CD4-positive, alpha-beta T cell treated with Interleukin-4 for 1 hour (primary cell): ENCODE measurements at places on chromosomes 11 and 22.

DNA sequence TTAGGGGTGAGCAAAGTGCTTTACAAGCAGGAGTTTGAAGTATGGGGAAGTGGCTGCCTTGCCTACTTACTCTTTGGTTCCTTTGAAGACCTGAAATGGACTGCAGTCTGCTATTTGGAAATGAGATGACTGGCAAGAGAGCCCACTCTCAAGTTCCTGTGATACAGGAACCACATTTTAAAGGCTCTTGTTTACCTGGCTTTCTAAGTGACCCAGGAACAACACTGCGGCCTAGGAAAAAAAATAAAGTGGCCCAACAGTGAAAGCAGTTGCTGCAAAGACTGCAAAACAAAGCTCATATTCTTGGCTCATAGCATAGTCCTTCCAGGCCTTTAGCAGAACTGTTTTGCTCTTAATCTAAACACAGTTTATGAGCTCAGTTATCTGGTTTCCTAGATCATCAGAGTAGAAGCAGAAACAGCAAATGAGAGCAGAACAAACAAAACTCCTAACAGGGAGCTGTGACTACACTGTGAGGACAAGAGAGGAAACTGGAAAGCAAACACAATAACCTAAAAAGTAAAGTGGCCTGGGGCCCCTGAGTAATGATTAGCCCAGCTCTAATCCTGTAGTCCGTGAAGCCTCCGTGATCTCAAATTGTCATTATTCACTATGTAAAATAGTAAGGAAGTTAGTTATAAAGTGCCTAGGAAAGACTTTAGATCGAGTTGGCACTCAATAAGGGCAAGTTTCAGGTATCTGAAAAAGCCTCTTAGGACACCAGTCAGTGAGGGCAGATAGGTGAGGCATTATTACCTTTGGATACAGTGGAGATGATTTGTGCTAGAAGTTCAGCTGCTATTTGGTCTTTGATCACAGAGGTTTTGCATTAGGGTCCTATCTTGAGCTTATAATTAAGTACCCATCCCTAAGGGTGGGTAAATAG is 11.5 kb downstream of the CCDC117 start:
- no peak for DNase-seq

GRCh38 chr11:86196913-86197312 is 47.6 kb upstream of the EED start:
- DNase-seq = no peak

GRCh38 chr11:2471048-2471803 is 26.4 kb downstream of the KCNQ1 start:
- DNase-seq = no peak

DNA sequence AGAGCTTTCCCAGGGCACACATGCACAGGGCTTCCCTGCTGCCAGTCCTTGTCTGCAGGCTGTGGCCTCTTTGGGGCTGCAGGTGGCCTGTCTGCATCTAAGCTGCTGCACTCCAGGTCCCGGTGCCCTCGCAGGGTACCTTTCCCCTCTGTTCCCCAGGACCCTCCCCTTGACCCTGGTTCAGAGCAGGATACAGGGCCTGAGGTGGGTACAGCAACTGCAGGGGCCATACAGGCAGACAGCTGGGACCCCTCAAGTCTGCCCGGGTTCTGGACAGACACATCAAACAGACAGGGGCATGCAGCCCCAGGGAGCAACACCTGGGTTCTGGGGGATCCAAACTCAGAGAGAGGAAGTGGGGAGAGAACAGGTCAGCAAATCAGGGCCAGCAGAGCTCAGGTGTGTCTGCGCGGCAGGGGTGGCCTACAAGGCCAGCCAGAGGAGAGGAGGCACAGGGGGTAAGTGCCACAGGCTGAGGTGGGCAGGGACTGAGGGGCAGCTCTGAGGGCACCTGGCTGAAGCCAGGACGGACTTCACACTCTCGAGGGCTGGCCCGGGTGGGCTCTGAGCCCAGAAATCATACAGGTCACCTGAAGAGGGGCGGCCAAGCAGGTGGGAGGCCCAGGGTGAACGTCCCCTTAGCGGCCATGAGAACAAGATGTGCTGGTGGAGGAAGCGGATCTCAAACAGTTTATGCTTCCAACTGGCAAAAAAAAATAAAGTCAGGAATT is 29.9 kb upstream of the COMT start:
- DNase-seq = no peak

DNA sequence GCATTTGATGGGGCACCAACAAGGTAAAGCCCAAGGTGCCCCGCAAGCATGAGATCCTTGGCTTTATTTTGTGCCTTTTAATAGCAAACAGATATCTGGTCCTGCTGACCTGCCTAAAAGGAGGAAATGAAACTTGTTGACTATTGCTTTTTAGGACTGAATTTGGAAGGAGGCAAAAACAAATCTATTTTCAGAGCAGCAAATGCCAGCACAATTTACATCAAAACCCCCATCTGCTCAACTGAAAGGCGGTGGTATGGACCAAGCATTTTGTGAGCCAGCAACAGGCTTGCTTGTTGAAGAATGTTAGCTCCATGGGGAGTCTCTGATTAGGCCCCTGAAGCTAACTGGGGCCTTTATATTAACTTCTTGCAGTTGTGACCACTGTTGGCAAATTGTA is 192.6 kb upstream of the E2F8 start:
- no peak for DNase-seq

DNA sequence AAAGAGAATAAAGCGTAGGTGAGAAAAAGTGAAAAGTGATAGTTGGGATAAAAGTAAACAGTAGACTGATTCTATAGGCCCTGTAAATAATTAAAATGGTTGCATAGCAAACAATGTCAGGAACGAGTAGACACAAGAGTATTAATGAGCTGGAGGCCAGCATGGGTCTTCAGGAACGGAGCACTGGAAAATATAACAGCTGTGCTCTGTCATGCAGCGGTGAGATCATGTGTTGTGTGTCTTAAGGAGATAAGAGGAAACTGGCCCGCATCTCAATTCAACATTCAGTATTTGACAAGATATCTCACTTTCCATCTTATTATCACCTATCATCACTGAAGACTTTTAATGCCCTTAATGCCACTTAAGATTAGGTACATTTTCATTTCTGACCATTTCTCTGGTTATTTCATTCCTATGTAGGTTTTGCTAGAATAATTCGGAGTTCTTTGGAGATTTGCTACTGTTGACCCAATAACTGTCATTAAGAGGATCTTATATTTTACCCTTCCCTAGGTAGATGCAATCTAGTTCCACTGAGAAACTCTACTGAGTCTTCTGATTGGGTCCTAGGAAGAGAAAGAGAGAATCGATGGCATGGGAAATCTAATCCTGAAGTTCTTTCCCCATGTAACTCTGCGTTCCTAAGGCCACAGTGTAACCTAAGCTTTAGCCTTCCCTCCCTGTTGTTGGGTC is 35.5 kb upstream of the VWA5A start:
- no peak for DNase-seq

DNA sequence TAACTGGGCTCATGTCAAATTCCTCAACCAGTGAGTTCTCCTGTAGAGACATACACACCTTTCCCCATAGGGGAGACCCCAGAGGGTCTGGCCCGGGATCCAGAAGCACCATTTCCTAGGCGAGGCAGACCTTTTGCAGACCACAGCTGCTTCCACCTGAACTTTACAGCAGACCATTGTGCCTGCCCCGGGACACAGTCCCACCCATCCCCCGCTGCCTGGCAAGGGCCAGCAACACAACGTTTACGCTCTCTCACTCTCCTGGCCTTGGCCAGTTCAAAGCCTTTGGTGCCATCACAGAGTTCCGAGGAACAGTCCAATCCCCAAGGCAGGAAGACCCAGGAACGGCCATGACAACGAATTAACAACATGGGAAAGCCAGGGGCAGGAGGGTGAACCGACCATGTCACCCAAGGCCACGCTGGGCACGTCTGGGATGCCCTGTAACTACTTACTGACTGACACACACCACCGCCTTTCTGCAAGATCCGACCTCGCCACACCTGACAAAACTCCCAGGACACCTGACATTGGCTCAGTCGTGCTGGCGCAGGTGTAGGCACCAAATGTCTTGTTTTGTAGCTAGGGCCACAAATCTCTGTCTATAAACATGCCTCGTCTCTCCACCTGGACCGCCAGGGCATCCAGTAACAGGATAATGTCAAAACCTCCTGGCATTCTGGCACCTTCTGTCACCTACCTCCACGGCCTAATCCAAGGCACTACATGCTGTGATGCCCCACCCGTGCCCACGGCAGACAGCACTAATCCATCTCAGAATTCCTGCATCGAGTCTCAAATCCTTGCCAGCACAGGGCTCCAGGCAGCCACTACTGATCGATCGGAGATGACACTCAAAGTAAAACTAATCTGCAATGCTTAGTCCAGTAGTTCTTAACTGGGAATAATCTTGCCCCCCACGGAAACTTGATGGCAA is 51.3 kb downstream of the MYH9 start:
- DNase-seq = no peak

DNA sequence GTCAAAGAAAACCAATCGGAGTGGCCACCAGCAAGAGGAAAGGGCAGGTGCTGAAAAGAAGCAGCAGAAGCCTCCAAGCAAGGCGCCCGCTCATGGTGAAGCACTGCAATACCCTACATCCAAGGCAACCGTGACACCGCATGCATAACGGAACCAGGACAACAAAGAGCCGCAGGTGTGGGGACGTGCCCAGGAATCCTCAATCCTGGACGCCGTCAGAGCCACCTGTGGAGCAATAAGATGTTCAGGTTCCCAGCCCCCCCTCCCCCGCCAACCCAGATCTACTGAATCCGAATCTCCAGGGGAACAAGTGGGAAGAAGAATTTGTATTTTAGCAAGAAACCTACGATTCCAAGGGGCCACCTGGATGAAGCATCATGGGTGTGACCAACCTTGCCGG is 70.8 kb downstream of the SHANK2 start:
- DNase-seq = no peak

- DNase-seq = no peak
Measured at GRCh38 chr11:804599-804964, 449 bp downstream of the PIDD1 start.

DNA sequence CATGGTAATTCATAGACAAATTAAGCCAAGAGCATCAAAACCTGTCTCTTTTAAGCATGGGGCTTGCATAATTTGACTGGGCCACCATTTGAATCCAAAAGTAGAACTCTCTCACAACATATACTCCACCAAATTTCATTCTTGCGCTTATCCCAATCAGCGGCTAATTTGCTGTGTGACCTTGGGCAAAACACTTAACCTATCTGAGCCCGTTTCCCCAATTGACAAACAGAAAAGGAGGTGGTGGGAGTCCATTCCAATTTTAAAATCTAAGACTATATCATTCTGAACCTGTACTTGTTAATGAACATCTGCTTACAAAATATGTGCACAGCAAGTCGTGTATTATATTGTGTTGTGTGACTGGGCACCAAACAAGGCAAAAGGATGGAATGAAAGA is 338.1 kb upstream of the NARS2 start:
- DNase-seq = no peak

DNA sequence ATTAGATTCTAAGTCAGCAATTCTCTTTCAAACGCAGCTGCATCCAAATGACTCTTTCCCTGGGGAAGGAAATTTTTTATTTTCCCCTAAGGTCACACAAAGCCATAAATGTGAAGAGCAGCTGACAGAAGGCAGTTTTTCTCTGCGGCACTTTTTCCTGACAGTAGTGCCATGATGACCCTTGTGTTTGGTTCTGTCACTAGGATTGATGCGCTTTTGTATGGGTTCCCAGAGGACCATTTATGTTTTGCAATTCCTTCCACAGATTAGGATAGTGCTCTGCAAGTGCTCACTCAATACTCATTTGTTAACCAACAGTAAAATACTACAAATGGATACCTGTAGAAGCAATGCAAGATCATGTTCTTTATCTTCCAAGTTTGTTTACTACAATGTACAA is 359.6 kb upstream of the CTSC start:
- no peak for DNase-seq

DNA sequence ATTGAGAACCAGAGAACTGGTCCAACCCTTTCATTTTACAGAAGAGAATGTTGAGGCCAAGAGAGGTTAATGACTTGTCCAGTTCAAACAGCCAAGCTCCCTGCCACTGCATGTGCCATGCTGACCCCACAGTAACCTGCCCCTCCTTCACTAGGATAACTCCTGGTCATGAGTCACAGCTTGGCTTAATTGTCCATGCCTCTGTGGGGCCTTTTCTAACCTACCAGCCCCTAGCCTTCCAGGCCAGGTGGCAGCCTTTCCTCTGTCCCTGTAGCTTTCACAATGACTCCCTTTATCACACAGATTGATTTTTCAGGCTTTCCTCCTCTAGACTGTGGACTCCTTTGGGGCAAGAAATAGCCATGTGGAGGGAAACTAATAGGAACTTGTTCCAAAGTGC is 97.2 kb downstream of the PIWIL4 start:
- no peak for DNase-seq

DNA sequence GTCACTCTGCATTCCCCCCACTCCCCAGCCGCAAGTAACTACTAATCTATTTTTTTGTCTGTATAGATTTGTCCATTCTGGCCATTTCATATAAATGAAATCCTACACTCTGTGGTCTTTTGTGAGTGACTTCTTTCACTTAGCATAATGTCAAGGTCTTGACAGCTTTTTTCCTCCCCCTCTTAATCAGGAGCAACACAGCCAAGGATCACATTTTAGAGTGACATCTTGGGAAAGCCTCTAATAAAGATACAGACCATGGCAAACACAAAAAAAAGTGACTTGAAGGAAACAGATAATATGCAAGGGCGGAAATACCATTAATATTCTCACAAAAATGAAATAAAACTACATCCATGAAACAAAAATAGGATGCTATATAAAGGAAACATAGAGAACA is 43.9 kb downstream of the RAB30 start:
- DNase-seq = no peak

- no peak for DNase-seq
Measured at GRCh38 chr11:80993536-80993935, 1552.7 kb upstream of the TENM4 start.

DNA sequence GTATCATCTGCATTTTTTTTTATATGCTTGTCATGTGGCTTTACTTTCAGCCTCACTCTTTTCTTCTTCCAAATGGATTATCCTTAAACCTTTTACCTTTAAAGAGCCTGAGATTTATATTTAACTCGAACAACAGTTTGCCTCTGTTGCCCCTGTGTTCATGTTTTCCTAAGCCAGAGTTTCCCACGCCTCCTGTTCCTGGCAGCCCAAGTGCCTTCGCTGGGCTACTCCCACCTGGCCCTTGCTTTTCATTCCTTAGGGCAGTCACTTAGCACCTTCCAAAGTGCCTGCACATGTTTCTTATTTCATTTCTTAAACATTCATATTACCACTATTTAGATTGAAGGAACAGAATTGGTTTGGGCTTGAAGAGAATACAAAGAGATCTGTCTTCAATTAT is 13.3 kb downstream of the TBRG1 start:
- DNase-seq = no peak

GRCh38 chr22:23751441-23751996 is 607 bp upstream of the ZNF70 start:
- no peak for DNase-seq

GRCh38 chr22:36009085-36009484 is 19.5 kb downstream of the RBFOX2 start:
- DNase-seq = no peak
